ENCODE measurements at places on chromosomes 16 and 17.

DNA sequence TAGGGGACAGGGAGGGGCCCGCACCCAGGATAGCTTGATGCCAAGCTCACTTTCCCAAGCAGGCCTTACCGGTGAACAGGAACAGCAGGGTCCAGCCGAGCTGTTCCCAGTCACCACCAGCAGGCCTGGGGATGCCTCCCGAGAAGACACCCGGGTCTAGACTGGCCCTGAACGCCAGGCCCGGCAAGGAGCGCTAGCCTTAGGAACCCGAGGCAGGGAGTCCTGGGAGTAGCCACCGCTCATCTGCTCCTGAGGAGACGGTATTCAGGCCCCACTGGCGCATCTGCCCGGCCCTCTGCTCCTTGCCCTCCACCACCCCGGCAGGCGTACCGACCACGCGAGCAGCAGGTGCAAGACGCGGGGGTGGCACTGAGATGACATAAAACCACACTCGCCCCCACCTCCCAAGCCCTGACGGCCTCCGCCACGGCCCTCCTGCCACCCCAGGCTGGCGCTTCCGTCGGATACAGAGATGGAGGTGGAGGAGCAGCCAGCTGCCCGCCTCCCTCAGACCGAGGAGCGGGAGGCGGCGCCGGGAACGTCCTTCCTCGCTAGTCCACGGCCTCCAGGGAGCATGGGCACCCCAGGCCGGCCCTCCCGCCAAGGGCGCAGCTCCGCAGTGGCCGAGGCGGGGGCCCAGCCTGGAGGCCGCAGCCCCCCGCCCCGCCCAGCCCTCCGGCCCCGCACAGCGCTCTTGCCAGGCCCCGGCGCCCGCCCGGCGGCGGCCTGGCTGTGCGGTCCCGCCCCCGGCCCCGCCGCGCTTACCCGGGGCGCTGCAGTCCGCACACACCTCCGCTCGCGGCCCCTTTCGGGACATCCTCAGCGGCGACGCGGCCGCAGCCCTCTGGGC lies 661 bp downstream of the GIT1 start:
- DNase-seq: no peak

DNA sequence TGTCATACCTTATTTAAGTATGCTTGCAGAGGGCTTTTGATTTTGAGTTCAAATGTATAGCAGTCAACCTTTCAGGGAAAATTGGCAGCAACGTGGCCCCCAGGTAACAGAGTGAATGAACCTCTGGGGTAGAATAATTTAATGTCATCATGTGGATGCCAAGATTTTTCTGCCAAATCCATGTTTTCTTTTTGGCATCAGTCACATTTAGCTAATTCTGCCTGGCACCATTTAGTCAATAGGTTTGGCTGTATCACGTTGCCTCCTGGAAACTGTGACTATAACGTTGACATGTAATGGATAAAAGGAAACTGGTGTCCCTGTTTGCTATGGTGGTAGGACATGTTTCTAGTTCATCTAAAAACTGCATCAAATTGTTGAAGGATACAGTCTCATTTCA lies 115.5 kb downstream of the HS3ST2 start:
- no peak for DNase-seq

- DNase-seq: no peak
Observed at GRCh38 chr16:65111306-65111705, 10.6 kb downstream of the CDH11 start.

GRCh38 chr16:85138825-85139627 lies 26.8 kb upstream of the CIBAR2 start:
- DNase-seq: no peak

- no peak for DNase-seq
Observed at GRCh38 chr17:10724546-10725195, 5.2 kb downstream of the TMEM220 start.

GRCh38 chr17:58250344-58251011 lies 12.1 kb downstream of the LPO start:
- no peak for DNase-seq

- no peak for DNase-seq
Observed at GRCh38 chr16:72021043-72021442, 12.5 kb downstream of the DHODH start.

- DNase-seq: no peak
Observed at GRCh38 chr17:38554430-38555350, 51.1 kb downstream of the SRCIN1 start.

Data from left renal pelvis (tissue), 4 donors.